ENCODE measurements at places on chromosomes 13 and 19.
A peak's percentile ranks its signal among the peaks of the same experiment; 100 is the strongest.

DNA sequence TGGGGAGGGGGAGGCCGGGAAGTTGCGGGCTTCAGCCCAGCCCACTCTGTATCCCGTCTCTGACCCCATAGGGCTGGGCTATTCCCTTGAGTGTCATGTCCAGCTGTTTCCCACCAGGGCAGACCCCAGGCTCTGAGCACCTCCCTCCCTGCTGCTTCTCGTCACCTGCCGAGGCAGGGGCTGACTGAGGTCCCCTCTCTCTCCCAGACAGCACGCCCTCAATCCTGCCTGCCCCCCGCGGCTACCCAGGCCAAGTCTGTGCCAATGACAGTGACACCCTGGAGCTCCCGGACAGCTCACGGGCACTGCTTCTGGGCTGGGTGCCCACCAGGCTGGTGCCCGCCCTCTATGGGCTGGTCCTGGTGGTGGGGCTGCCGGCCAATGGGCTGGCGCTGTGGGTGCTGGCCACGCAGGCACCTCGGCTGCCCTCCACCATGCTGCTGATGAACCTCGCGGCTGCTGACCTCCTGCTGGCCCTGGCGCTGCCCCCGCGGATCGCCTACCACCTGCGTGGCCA, 625 bp downstream of the F2RL3 start:
- DNase-seq: peak; percentile 74

GRCh38 chr13:34224877-34225276, 406.9 kb downstream of the RFC3 start:
- no peak for DNase-seq

DNA sequence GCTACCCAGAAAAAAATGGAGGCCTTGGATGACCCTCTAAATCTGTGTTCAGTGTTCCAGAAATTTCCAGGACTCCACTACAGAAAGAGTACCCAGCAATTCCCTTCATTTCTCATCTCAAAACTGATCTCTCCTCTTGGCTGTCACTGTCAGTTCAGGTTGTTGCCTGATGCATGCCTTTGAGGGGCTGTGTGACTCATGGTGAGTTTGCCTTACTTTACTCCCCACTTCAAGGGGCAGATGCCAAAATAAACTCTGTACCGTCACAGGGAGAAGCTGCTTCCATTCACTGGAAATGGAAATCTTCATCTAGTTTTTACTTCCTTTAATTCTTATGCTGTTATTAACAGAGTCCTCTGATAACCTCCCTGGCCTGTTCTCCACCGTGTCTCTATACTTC, 1075.0 kb downstream of the DIAPH3 start:
- no peak for DNase-seq

DNA sequence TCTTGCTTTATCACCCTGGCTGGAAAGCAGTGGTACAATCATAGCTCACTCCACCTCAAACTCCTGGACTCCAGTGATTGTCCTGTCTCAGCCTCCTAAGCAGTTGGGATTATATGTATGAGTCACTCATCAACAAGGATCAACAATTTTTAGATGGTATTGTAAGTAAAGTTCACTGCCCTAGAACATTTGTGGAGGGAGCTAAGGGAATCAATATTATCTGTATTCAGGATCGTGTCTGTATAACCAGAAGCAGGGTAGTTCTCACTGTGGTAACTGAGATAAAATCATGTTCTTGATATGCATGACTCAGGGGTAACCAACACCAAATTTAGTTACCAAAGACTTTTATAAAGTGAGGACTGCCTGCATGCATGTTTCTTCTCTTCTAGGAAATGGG, 27.0 kb downstream of the ZMYM5 start:
- no peak for DNase-seq

- no peak for DNase-seq
These were observed 67.1 kb downstream of the ARHGAP35 start for GRCh38 chr19:46927893-46928292.

DNA sequence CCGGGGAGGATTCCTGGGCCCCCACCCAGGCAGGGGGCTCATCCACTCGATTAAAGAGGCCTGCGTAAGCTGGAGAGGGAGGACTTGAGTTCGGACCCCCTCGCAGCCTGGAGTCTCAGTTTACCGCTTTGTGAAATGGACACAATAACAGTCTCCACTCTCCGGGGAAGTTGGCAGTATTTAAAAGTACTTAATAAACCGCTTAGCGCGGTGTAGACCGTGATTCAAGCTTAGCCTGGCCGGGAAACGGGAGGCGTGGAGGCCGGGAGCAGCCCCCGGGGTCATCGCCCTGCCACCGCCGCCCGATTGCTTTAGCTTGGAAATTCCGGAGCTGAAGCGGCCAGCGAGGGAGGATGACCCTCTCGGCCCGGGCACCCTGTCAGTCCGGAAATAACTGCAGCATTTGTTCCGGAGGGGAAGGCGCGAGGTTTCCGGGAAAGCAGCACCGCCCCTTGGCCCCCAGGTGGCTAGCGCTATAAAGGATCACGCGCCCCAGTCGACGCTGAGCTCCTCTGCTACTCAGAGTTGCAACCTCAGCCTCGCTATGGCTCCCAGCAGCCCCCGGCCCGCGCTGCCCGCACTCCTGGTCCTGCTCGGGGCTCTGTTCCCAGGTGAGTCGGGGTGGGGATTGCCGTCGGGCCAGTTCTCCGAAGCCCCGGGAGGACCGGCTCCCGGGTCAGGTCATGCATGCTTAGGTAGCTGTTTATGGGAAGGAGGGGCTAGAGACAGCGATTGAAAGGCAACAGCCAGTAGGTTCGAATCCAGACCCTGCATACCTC, at the start of gene ICAM1:
Gene ICAM1, plus strand, starts transcription at position 505 of the 779 bp plus-strand sequence. Its CDS starts 40 bp downstream, at position 545.
- DNase-seq: peak; percentile 91

- no peak for DNase-seq
These were observed 11.7 kb downstream of the RFX2 start for GRCh38 chr19:6098574-6098973.

DNA sequence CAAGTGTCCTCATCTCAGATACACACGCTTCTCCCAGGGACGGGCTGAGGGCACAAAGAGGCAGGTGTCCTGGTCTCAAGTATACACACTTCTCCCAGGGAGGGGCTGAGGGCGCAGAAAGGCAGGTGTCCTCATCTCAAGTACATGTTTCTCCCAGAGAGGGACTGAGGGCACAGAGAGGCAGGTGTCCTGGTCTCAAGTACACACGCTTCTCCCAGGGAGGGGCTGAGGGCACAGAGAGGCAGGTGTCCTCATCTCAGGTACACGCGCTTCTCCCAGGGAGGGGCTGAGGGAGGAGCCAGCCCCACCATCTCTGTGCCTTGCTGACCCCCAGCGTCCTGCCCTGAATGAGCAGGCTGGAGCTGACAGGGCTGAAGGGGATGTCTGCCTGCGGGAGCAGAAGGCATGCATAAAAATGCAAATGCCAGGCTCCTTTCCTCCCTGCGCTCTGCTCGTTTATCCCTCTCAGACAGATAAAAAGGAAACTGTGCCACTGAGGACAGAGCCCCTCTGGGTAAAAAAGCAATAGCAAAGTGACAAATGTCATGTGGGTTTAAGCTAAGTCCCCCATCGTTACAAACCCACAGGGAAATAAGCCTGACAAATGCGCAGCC, 96.1 kb upstream of the UQCRFS1 start:
- DNase-seq: no peak

DNA sequence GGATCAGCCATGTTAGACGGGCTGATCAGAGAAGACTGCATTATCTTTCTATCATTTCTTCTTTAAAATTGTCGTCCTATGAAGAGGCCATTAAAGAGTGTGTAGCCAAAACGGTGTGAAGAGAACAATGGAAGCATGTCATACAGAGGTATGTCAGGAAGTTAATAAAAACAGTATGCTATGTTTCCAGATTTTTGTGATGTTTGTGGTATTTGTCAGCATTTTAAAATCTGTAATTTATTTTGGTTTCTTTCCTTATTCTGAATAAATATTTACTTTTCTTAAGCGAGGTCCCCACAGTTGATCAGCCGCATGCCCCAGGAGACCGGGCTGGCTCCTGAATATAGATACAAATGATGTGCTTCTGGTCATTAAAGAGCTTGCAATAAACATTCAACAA, 142.9 kb upstream of the SERP2 start:
- no peak for DNase-seq

- DNase-seq: peak; percentile 75
These were observed 16.6 kb downstream of the ACTN4 start for GRCh38 chr19:38663957-38664502.

DNA sequence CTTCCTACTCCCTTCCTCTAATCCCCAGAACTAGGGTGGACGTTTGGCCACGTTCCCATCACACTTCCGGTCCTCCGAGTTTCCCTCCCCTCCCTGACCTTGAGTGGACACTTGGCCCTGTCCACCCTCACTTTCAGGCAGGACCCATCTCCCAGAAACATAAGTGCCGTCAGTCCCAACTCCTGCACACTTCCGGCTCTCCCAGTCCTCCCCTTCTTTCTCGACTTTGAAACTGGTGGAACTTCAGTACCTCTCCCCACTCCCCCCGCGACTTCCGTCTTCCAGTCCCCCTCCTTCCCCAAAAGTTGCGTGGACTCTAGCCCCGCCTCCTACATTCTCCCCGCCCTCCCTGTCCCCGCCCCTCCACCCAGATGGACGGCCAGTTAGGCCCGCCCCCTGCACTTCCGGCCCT, 278 bp upstream of the ZNF274 start:
- DNase-seq: no peak

- DNase-seq: peak; percentile 81
These were observed 922 bp downstream of the PLEKHG2 start for GRCh38 chr19:39413272-39413910.

DNA sequence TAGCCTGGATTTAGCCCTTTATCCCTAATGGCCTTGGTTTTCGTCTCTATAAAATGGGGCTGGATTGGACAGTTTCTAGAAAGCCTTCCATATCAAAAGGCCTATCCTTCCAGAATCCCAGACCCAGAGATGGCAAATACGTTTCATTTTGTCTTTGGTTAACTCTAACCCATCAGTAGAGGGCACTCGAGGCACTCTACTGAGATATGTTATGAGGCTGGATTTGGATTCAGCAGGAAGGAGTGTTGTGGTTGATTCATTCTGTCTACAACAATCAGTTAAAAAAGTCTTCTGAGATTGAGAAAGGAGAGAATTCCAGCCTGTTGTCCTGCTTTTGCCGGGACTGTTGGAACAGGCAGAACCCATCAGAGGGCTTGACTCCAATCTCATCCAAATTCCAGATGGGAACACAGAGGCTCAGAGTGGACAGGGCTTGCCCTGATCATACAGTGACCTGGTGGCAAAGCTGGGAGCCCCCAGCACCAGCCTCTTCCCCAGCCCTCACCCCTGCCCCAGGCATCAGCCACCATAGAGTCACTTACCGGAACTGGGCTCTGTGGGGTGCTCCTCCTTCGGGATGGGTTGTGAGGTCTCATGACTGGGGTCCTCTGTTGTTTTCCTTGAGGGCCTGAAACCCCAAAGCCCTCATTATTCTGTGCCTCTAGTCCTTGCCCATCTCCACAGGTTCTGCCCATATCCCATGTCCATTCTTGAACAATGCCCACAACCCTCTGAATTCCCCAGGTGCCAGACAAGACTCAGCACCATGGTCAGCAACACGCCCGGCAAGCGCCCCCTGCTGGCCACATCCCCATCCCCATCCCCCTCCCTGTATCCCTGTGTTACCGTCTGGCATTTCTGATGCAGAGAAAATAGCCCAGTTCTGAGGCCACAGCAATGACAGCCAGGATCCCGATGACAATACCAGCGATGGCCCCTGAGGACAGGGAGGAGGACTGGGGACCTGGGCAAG, 12.3 kb upstream of the ZNF180 start:
- no peak for DNase-seq

GRCh38 chr19:3057275-3057714, 5.0 kb downstream of the TLE5 start:
- peak; percentile 94 for DNase-seq

GRCh38 chr19:282501-282900, 8.7 kb downstream of the PLPP2 start:
- no peak for DNase-seq

DNA sequence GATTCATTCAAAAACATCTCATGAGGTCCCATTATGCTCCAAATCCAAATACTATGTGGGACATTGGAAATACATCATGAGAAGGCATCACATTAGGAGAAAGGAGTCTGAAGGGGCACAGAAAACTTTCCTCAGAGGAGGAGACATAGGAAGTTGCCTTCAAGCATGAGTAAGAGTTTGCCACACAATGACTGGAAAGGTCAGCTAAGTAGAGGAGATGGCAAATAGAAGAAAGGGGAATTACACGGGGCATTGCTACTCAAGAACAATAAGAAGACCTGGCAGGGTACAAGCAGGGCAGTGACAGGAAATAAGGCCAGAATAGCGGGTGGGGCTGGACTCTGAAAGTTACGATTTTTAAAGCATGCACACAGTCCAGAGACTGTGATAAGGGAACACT, 231.6 kb downstream of the SPRY2 start:
- DNase-seq: no peak

GRCh38 chr13:96984051-96984508, 10.2 kb downstream of the OXGR1 start:
- DNase-seq: no peak

DNA sequence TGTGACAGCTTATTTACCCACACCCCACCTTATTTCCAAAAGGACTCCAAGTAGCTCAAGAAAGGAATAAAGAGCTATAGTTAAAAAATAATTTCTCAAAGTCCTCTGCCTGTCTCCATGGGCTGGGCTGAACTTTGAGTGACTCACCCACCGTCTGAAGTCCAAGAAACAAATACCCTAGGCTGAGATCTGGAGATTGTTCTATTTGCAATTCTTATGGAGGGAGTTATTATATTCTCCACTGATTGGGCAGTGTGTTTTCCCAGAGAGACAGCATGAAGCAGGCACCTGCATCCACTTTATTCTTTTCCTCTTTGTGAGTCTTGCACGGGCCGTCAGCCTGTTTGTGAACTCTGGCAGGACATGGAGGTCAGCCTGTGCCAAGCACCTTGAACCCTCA, 63.2 kb downstream of the SHISA2 start:
- no peak for DNase-seq

DNA sequence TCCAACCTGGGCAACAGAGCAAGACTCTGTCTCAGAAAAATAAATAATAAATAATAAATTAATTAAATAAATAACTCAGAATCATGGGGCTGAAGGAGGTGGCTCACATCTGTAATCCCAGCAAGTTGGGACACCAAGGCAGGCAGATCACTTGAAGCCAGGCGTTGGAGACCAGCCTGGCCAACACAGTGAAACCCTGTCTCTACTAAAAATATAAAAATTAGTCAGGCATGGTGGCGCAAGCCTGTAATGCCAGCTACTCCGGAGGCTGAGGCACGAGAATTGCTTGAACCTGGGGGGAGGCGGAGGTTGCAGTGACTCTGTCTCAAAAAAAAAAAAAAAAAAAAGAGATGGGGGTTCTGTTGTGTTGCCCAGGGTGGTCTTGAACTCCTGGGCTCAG, 7.2 kb downstream of the TMEM38A start:
- DNase-seq: no peak

DNA sequence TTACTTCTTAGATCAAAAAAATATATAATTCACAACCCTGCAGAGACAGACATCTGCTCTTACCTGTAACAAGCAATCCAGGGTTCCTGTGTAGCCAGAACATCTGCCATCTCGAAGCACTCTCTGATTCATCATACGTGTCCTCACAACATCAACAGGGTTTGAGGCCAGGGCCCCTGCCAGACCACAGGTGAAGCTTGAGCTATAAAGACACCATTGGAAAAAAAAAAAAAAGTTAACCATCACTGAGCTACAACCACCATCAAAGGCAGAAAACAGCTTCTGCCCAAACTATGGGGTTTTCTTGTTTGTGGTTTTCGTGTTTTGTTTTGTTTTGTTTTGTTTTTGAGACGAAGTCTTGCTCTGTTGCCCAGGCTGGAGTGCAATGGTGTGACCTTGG, 19.3 kb downstream of the SLC25A30 start:
- DNase-seq: no peak

Data from Right ventricle myocardium superior (tissue), 1 donor.